ENCODE measurements at places on chromosomes 4 and X.
A peak's percentile ranks its signal among the peaks of the same experiment; 100 is the strongest.

DNA sequence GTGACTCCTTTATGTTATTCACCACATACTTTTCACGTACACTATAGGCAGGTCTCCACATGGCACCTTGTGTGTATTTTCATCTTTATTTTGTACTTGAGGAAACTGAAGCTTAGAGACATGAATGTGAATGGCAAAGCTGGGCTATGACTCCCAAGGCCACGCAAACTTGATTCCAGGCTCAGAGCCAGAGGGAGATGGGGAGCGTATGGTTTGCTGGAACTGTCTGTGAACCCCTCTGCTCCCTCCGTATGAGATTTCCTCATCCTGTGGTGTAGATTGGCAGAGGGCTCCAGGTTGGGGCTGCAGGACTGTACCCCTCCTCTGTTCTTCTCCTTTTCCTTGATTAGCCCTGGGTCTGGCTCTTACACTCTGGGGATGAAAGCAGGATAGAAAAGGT lies 16.1 kb upstream of the STARD8 start:
- DNase-seq, result no peak

DNA sequence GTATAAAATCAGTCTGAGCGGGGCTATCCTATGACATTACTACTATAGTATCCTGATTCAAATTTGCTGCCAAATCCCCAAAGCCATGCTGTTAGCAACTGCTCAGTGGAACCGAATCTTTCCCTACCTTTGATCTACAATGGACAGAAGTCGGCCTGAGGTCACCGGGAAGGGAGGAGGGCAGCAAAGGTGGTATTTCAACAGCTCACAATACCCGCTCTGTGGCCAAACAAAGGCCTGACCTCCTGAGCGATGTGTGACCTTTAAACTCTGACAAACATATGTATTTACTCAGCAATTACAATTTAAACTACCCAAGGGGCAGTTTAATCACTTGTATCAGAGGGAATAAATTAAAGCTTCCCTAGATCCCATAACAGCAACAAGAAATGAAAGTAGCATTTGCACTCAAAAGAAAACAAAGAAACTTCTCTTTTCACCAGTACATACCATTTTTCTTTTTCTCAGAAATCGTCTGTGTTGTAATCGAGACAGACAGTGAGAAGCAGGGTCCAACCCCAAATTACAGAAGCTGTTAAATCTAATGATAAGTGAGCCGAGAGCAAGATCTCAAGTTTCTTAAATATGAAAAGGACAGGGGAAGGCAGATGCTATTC lies 11.6 kb upstream of the TMEM128 start:
- no peak for DNase-seq

DNA sequence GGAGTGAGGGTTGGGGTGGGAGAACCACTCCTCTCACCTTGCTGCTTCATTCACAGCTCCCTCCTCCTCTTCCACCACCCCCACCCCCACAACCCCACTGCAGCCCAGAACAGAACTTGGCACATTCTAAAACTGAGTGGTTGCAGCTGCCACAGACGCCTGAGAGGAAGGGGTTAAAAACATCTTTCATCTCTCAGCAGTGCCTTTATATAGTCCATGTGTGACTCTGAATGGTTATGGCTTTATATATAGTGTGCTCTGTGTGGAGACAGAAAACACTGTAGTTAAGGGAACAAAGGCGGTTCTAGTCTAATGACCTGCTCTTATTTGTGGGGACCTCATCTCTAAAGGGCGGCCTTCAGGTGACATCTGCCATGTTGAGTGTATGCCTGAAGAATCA lies 144.8 kb downstream of the BCOR start:
- no peak for DNase-seq

DNA sequence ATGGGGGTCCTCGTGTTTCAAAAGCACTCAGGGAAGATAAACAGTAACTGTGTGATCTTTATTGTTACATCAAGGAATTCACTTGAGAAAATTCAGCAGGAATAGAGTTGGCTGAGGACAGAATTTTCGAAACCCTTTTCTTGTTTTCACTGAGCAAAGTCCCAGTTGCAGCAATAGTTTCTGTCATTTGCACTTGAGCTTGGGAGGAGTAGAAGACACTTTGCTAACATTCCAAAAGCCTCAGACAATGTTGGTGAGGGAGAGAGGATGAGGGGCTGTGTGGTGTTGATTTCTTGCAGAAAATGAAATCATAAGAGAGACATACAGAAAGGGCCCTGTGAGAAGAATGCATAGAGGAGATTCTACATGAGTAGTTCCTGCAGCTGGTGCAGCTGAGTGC lies 151.9 kb upstream of the DIPK2B start:
- DNase-seq, result no peak

- no peak for DNase-seq
These were observed 428.8 kb downstream of the NKX6-1 start for GRCh38 chr4:84070289-84070688.

GRCh38 chr4:140047017-140047640 lies 106.9 kb downstream of the MAML3 start:
- DNase-seq, result peak; percentile 81

DNA sequence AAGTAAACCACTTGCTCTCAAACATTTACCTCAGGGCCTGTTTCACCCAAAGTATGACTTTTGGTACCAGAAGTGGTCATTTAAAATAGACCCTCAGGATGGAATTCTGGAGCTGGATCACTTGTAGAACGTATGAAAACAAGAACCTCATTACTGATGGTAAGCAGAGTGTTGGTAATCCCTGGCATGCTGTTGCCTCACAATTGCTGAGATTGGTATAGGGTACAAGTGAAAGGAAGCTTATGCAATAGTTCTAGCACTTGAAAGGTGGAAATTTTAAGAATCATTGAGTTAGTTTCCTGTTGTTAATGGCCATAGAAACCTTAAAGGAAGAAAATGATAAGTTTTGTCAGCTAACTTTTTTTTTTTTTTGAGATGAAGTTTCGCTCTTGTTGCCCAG lies 22.3 kb upstream of the THOC2 start:
- DNase-seq, result no peak

- DNase-seq, result no peak
These were observed 631.0 kb upstream of the SPANXN1 start for GRCh38 chrX:144616317-144616716.

DNA sequence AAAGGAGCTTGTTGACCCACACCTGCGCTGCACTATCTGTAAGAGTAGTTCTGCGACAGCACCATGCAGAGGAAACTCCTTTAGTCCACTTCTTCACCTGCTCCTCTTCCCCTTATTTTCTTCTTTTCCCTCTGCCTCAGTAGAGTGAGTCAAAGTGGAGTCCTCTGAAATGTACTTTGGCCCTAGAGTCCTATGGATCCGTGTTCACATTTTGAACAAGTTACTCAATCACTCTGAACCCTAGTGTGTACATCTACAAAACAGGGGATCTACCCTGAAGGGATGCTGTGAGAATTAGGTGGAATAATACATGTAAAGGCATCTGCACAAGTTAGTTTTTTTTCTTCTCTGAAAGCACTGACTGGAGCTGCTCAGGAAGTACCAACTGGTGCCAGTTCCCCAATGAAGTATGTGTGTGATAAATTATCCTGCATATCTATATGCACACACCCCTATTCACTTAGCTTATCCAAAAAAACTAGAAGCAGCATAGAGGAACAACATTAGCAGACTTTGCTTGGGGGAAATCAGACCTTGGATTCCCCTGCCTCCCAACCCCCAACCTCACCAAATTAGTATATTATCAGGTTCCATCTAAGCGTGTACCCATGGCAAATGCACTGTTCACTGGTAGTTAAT lies 118.5 kb upstream of the FAM9C start:
- DNase-seq, result no peak

GRCh38 chr4:110621839-110622751 lies 782 bp downstream of the PITX2 start:
- no peak for DNase-seq

DNA sequence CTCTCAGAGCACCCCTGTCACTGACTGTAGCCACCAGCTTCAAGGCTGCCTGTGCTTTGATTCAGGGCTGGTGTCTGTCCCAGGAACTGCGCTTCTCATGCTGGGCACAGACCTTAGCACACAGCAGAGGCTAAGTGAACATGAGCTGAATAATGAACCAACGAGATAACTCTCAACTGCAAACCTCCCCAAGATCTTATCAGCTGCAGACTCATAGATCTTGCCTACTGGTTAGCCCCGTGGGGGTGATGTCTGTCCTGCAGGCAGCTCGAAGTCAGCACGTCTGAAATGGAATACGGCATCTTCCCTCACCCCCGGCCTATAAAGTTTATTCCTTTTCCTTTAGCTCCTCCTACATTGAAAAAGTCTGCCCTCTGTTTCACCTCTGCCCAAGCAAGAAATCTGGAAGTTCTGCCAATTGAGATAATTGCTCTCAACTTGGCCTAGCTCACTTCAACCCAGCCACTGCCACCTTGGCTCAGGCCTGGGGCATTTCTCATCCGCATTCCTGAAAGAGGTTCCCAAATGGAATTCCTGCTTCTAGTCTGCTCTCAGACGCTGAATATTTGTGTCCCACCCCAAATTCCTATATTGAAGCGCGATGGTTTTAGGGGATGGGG lies 73.7 kb downstream of the GATB start:
- DNase-seq, result no peak

- DNase-seq, result no peak
These were observed 918.7 kb upstream of the POU3F4 start for GRCh38 chrX:82589410-82589809.
